Gastroesophageal sphincter (tissue), 4 donors: ENCODE measurements at places on chromosomes 7 and 10. TPM values are rescaled to one million over a fixed set of nuclear protein-coding genes. Genes with fewer than 3 reads are reported as not detected.

The HOXA10 gene
- total RNA-seq, result 0.67 TPM

The ZNF365 gene
- 5.8 TPM for total RNA-seq

The AASS gene
- 108 TPM for total RNA-seq

The PLXNA4 gene
- 9.2 TPM for total RNA-seq

The CSGALNACT2 gene
- total RNA-seq, result 31.9 TPM

The NACAD gene
- 7.5 TPM for total RNA-seq
